NK-92 treated with Interleukin-12 subunit alpha and Interleukin-12 subunit beta, amount 100 ng/mL, for 24 hours (cell line): ENCODE measurements at places on chromosomes 4 and X.

GRCh38 chr4:122679317-122679716 is 53.2 kb upstream of the BBS12 start:
- DNase-seq, result no peak

DNA sequence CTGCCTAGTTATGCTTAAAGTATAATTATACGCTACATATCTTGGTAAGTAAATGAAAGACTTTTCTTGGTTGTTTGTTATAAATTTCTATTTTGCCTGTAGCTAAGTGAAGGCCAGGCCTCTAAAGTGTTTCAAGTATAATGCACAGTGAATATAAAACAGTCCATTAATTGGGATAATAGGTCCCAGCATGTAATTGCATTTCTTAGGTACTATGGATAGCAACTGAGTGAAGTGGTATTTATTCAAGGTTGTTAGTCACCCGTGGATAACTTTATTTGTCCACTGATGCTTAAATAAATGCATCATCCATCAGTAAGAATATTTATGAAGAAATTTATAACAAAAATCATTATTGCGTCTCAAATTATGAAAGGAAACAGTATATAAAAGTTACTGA is 59.1 kb downstream of the TEX13C start:
- DNase-seq, result no peak

DNA sequence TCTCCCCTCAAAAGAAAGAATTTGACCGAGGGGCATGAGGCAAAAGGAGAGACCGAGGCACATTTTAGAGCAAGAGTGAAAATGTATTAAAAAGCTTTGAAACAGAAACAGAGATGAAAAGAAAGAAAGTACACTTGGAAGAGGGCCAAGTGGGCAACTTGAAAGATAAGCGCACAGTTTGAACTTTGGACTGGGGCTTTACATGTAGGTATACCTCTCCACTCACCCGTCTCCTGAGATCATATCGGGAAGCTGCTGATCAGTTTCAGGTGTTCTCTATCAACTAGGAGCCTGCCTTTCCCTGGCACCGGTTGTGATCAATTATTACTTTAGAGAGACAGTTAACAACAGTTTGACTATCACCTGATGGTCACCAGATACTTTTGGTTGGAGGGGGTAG is 2666.5 kb downstream of the ARAP2 start:
- DNase-seq, result no peak

DNA sequence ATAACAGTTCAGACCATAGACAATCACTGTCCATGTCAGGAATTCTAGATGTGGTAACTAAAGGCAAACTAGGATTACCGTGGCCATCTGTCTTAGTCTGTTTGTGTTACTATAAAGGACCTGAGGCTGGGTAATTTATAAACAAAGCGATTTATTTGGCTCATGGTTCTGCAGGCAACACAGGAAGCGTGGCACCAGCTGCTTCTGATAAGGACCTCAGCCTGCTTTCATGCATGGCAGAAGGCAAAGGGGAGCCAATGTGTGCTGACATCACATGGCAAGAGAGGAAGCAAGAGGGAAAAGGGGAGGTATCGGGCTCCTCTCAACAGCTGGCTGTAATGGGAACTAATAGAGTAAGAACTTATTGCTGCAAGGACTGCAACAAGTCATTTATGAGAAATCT is 376.7 kb downstream of the GPM6A start:
- DNase-seq, result no peak

DNA sequence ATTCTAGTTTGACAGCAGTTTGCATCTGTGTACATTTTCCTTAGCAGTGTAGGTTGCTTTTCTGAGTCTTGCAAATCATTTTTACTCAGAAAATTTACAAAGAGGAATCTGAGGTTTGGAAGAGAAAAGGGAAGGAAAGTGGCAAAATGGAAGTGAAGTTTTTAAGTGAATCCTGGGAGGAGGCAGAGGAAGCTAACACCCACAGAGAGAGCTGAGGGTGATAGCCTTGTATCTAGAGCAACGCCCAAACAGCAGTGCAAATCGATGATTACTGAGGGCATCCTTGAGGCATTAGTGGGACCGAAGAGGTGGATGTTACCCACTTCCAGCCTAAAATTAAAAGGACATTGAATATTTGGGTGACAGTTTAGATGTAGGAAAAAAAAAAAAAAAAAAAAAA is 31.8 kb downstream of the KLF3 start:
- no peak for DNase-seq

GRCh38 chrX:117335209-117335608 is 781.4 kb downstream of the KLHL13 start:
- DNase-seq, result no peak

DNA sequence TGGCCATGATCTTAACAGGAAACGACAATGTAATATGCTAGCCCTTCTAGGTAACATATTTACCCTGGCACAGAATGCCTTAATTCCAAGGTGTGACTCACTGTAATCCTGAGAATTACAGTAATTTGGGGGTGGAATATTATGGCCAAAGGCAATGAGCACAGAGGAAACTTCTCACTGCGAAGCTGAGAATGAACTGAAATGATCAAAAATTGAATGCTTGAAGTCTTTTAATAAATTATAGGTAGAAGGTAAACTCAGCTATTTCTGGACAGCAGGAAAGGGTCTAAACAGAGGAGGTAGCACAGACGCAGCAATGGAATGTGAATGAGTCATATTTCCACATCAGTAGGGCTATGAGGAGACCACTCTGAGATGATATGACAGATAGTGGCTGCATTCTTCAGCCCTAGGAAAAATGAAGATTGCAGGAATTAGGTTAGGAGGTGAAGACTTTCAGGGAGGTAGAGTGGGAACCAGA is 312.6 kb downstream of the PACRGL start:
- DNase-seq, result no peak

DNA sequence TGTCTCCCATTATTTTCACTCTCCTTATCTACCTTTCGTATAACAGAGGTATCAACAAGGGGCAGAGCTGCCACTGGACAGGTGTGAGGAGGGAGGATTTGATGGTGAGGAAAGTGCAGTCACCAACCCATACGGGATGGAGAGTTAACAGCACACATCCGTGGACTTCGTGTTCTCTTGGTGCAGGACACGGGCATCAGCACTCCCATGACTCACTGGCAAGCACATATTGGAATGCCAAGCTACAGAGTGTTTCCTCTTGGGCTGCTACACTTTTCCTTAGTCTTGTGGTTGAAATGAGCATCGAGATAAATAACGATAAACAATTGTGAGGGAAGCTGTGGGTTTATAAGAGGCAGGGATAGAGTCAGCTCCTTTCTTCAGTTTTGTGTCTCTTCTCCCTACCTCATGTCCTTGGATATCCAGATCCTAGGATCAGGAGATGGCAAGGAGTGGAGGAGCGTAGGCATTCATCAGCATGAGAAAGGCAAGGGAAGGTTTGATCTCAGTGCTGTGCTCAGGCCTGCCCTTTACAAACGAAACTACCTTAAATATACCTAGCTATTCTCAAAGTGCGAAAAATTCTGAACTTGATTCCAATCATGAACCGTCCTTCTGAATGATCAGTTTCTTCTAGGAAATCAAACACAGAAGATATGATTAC is 96.3 kb downstream of the ZNF827 start:
- no peak for DNase-seq

DNA sequence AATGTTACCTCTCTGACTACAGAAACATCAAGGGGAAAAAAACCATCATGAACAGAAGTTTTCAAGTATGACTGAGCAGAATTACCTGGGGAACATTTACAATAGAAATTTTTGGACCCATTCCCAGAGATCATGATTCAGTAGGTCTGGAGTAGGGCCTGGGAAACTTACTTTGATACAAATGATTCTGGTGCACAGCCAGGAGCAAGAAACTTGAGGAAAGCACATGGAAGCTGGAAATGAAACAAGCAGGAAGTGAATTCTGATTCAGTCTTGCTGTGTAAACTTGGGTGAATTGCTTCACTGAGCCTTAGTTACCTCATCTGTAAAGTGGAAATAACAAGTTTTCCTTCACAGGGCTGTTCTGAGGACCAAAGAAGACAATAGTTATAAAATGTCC is 192.5 kb upstream of the TAPT1 start:
- no peak for DNase-seq

GRCh38 chr4:112403101-112403945 is 106.2 kb downstream of the ALPK1 start:
- no peak for DNase-seq

- DNase-seq, result no peak
Measured at GRCh38 chr4:16859031-16859430, 39.4 kb downstream of the LDB2 start.

DNA sequence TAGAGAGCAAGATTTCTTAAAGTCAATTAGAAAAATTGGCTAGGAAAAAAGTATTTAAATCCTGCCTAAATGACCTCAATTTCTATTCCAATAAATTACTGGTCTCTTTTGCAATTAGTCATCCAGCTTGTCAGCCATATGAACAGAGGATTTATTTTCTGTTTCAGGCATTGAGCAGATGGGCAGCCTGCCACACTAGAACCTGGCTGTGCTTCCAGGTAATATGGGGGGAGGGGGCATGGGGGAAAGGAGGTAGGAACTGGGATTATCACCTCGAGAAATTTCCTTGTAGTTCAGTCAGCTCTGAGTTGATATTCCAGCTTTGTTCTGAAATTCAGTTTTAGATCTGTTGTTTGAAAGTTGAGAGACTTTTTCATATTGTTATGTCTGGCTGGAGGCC is 206.3 kb upstream of the LCORL start:
- no peak for DNase-seq

DNA sequence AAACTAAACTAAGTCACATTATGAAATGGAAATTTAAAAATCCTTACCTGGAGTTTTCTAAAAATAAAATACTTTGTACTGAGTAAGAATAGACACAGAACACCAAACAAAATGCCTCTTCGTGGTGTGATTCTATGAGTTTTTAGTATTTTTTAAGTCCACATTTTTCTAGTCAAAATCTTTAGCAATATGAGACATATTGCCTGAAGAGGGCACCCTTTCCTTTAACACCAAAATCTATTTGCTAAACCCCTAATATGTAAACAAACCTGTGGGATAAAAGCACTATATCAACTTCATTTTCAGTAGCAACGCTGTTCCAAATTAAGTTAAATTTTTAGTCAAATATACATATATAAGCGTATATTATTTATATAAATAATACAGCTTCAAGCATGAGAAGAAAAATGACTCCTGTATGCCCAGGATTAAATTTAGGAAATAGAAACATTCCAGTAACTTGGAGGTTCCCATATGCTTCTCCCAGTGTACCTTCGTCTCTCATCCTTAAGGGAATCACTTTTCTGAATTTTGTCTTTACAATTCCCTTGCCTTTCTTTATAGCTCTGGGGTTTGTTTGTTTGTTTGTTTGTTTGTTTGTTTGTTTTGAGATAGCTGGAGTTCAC is 23.0 kb upstream of the PGM2 start:
- no peak for DNase-seq

DNA sequence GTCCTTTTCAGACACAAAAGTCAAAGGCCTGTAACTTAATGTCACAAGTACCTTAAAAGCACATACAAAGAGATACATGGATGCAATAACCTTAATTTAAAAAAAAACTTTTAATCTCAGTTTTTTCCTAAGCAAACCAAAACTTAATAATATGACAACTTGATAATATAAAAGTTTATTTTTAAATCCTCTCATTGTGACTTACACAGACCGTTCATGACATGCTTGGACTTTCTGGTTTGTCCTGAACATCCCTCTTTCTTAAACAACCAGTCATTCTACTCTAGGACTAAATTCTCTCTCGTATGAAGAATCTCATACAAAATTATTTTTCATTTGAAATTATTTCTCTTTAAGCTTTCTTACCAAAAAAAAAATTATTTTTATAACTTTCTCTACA is 43.1 kb upstream of the CYP2U1 start:
- DNase-seq, result no peak

DNA sequence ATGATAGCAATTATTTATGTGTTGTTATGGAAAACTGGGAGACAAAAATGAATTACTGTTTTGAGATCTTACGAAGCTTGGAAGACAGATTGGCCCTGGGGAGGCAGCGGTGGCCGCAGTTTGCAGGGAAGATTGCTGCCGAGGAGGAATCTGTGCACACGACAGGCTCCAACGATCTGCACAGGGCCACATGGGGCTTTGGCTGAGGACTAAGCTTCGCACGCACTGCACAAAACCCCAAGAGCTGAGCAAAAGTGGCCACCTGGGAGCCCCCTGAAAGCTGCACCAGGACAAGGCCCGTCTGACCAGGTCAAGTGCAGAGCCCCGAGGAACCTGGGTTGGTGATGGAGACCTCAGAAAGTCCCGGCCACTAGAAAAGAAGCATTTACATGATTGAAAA is 5.2 kb upstream of the PDE6B start:
- no peak for DNase-seq

DNA sequence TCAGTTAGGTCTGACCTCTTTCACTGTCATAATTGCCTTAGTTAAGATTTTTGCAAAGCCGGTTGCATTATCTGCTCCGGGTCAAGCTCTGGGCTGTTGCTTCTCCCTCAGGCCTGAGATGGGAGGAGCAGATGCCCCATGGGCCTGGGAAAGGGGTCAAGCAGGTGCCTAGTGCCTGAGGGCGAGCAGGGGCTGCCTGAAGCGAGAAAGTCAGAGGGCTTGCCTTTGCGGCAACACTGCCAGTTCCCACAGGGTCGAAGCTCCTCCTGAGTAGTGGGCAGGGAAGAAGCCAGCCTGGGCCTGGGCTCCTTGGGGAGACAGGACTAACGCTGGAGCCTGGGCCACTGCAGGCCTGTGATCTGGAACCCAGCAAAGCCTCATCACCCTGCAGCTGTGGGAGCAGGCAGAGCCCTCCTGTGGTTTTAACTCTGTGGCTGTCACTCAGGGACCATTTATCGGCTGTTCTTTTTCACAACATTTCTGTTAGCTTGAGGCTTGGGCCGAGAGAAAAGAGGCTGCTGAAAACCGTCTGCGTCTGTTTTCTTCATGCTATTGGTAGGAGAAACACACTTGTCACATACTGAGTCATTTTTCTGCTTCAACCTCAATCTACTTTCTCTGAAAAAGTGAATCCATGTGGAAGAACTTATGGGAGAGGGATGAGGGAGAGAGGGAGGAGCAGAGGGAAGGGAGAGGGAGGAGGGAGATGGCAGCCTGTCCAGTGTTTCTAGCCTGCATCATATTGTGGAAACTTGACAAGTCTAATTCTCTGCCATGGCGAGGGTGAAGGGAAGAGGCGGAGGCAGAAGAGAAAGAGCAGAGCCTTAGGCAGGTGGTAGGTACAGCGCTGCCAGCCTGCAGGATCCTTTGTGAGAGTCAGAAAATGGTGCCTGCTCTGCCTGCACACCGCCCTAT is 68.4 kb downstream of the RHOH start:
- DNase-seq, result peak; percentile 46

GRCh38 chr4:147479376-147479775 is 1.5 kb upstream of the EDNRA start:
- DNase-seq, result no peak

- DNase-seq, result no peak
Measured at GRCh38 chr4:39975488-39976089, 2.1 kb downstream of the PDS5A start.

- DNase-seq, result no peak
Measured at GRCh38 chr4:78369679-78370078, 181.9 kb upstream of the ANXA3 start.

DNA sequence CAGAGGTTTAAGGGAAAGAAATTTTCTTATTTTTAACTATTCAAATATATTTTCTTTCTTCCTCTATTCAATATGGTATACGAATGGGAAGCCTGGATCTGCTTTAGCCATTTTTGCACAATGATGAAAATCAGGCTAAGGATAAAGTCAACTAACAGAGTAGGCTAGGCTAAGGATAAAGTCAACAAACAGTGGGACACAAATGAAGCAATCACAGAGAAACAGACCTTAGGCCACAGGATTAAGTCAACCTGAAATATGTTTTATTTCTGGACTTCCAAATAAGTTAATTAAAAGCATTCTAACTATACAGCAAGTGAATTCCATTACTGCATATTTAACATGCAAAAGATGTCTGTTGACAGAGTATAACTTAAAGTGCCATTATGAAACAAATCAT is 17.0 kb downstream of the DYNLT3 start:
- DNase-seq, result no peak
